NCI-H510A (cell line): ENCODE measurements at places on chromosomes 13 and 19.

DNA sequence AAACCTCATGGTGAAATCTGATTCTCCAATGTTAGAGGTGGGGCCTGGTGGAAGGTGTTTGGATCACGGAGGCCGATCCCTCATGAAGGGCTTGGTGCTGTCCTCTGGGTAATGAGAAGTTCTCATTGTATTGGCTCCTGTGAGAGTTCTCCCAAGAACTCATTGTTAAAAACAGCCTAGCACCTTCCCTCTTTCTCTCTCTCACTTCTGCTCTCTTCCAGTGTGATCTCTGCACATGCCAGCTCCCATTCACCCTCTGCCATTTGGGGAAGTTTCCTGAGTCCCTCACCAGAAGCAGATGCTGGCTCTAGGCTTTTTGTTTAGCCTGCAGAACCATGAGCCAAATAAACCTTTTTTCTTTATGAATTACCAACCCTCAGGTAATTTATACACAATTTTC lies 3.1 kb upstream of the SUCLA2 start:
- no peak for DNase-seq

GRCh38 chr13:58119351-58119750 lies 487.8 kb downstream of the PCDH17 start:
- no peak for DNase-seq

GRCh38 chr19:16721051-16721450 lies 1.4 kb downstream of the NWD1 start:
- DNase-seq = no peak

- DNase-seq = no peak
Measured at GRCh38 chr19:51001515-51001914, at the start of gene KLK8. Gene KLK8, minus strand, starts transcription at chr19:51001604. Its CDS starts 437 bp downstream, at chr19:51001167.

GRCh38 chr13:50670847-50671496 lies 172.5 kb downstream of the DLEU7 start:
- no peak for DNase-seq

DNA sequence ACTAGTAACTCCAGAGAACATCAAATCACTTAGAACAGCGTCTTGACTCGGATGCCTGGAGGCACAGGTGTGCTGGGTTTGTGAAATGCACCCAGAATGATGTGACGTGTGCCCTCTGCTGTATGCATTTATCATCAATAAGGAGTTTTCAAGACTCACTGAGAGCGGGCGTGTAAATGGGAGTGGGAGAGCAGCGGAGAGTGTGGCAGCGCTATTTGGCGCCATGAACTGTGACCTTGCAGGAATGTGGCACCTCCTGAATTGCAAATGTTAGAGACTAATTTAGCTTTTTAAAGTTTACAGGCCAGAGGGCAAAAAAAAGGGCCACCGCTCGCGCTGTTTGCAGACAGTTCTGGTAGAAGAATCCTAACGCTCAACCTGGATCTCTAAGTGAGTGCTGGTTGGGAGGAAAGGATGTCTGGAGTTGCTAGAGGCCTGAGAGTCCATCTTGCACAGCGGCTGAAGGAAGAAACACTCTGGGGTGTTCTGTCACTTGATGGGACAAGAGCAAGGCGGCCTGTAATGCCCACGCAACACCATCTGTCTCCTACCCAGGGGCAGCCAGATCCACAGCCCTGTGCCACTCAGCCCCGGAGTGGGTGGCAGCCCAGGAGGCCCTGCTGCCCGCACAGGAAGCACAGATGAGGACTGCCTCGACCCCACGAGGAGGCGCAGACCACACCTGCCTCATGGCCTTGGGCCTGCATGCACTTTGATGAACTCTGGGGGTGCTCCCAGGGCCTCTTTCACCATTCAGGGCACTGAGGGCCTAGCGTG lies 19.7 kb downstream of the RANBP3 start:
- DNase-seq = no peak

- no peak for DNase-seq
Measured at GRCh38 chr19:38919837-38920601, 8.0 kb upstream of the CCER2 start.
